ENCODE measurements at places on chromosomes 4 and X.

GRCh38 chrX:24149351-24150050, at the start of gene ZFX:
Gene ZFX (plus strand): TSS chrX:24149729. CDS start chrX:24172743, 23,014 bp downstream.
- DNase-seq, result no peak

- DNase-seq, result no peak
Measured at GRCh38 chrX:136747003-136747986, 33.4 kb downstream of the ARHGEF6 start.

- peak; percentile 10 for DNase-seq
Measured at GRCh38 chr4:176034499-176034898, 31.1 kb upstream of the WDR17 start.

- DNase-seq, result no peak
Measured at GRCh38 chrX:1661048-1661921, 46.4 kb downstream of the ASMT start.

DNA sequence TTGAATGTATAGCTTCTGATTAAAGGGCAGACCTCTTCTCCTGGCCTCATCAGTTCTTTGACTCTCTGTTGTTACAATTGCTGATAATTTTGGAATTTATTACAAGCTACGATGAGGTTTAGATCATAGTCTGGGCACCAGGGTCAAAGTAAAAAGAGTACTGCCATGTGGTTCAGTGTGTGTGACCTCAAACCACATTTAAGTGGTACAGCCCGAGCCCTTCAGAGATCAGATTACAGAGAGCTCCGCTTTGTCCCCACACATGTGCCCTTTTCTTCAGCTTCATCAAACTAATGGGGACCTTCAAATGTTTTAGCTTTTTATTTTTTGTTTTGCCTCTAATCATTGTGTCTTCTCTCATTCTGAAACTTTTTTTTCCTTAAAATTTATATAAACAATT, 37.1 kb downstream of the SPANXN2 start:
- DNase-seq, result no peak

GRCh38 chrX:7091923-7092322, 55.6 kb upstream of the STS start:
- DNase-seq, result no peak

DNA sequence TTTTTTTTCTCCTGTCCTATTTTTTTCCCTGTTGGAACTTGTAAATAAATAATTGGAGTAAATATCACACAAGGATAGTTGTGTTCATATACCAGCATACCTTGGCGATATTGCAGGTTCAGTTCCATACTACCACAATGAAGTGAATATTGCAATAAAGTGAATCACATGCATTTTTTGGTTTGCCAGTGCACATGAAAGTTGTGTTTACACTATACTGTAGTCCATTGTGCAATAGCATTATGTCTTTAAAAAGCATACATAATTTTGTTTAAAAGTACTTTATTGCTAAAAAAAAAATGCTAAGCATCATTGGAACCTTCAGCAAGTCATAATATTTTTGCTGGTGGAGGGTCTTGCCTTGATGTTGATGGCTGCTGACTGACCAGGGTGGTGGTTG, 88.6 kb downstream of the GSTCD start:
- DNase-seq, result no peak

- DNase-seq, result no peak
Measured at GRCh38 chr4:85062466-85062865, 96.0 kb upstream of the WDFY3 start.

DNA sequence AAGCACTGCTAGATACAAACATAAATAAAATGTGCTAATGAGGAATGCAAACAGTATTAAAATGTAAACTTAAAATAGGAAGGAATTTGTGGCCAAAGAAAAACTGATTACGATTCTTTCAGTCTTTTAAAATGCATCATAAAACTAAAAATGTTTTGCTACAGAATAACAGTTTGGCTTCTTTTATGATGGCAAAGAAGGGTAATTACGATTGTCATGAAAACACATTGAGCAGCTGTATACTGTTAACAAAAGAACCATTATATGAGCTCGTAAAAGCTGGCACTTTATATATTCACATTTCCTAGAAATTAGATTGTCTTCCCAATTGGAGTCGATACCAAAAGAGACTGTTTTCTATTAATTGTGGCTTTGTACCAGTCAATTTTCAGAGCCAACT, 290.4 kb downstream of the NR3C2 start:
- no peak for DNase-seq

DNA sequence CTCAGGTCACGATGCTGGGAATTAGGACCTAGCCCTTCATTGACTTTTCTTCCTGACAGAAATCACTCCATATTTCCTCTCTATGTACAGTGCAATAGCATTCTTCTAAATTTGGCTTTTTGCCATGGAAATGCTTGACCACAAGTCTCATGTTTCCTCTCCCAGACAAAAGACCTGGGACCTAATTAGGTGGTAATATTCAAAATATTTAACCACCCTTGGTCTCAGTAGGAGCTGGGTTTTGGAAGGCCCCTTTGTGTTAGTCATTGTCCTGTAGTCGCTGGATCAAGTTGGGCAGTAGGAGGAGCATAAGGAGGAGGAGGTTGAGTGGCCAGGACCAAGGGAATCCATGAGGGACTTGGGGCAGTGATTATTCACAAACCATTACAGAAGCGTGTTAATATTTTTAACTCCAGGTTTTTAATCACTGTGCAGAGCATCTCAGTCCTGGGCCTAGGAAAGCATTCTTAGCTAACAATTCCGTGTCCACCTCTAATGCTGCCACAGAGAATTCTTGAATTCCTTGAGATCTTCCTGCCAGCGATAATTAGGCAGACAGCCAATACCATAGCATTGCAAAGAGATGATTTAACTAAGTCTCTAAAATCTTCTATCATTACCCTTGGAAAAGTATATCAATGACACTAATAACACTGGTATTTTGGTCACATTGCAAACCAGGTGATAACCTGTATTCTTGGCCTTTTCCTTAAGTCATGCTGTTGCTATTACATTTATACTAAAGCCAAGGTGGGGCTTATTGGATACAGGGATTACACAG, 25.0 kb upstream of the SHROOM4 start:
- no peak for DNase-seq

GRCh38 chr4:134628066-134628465, 426.5 kb upstream of the PABPC4L start:
- no peak for DNase-seq

DNA sequence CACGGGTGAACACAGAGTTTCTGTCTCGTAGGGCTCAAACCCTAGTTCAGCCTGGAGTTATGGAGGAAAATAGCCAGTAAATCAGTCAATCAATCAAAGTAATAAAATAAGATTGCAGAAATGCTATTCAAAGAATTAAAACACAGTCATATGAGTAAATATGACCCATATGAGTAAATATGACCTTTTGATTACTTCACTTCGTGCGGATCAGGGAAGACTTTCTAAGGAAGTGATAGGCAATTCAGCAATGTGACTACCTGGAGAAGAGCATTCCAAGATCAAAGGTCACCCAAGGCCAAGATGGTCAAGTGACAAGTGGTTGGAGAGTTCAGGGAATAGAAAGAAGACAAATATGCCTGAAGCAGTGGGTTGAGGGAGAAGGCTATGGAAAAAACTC, 722.6 kb downstream of the ADGRL3 start:
- DNase-seq, result no peak

GRCh38 chrX:133793626-133794025, 191.8 kb downstream of the GPC3 start:
- no peak for DNase-seq

DNA sequence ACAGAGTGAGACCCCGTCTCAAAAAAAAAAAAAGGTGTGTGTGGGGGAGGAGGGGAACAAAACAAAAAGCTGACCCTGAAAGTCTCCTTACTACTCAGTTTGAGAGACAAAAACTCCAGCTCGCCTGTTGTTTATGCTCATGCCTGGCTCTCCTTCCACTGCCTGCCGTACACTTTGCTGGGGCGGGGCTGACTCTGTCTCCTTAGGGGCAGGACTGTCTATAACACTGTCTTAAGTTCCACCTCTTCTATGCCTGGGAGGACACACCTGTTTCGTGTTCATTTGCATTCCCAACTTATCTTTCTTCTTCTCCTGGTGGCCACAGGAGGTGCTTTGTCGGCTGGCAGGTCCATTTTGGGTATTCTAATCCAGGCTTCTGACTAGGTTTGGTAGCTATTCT, 81.4 kb downstream of the MTNR1A start:
- DNase-seq, result no peak

GRCh38 chrX:23333842-23334520, 668 bp upstream of the PTCHD1 start:
- DNase-seq, result no peak

DNA sequence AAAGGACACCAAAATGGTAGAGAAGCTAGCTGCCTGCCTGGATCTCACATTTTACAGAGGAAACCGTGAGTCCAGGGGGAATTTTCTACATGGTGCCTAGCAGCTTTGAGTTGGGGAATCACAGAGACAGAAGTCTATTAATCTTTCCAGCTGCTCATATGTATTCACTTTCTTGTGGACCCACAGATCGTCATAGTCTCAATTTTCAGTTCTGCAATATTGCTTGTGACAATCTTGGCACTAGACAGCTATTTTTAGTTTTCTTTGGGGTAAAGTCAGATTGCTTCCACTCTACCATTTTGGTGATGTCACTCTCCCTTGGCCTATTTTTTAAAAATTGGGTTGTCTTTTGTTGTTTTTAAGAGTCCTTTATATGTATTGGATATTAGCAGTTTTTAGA, 233.4 kb upstream of the STK26 start:
- no peak for DNase-seq

DNA sequence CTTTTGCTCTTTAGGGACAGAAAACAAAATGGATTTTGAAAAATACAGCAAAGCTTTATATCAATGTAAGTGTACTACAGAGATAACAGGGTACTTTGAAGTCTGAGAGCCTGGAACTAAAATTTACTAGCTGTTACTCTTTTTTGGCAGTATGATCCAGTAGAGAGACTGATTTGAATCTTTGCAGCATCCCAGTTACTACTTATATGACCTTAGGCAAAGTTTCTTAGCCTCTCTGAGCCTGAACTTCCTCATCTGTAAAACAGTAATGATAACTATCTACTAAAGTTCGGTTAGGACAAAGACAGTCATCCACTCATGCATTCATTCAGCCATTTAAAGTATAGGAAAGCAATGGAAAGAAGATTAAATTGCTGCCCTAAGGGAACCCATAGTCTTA, 10.1 kb downstream of the BRWD3 start:
- DNase-seq, result no peak

DNA sequence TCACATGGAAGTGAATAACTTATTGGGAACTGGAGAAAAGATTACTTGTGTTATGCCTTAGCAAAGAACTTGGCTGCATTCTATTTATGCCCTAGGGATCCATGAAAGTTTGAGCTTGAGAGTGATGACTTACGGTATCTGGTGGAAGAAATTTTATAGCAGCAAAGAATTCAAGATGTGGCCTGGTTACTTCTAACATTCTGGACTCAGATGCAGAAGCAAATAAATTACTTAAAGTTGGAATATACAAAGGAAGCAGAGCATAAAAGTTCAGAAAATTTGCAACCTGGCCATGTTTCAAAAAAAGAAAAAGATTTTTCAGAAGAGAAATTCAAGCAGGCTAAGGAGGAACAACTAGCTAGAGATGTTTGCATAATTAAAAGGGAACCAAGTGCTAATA, 252.3 kb upstream of the WDFY3 start:
- no peak for DNase-seq

- DNase-seq, result no peak
Measured at GRCh38 chr4:33998291-33998690, 2246.0 kb downstream of the ARAP2 start.

DNA sequence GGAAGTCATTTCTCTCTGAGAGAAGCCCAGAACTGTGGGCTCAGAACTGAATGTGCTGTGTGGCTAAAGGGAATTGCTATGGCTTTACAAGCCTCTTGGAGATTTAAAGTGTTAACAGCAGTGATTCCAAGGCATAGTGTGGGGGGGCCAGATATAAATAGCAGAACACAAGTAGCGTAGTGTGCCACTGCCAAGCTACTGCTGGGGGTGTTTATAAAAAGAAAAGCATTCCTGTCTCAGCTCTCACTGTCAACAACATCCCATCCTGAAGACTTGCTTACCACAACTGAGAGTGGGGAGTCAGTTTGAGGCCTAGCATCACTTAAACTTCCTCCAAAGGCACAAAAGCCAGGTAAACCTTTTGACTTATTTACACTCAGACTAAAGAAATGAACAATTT, at the start of gene ART3:
Gene ART3, plus strand, starts transcription at position 242 of the 400 bp plus-strand sequence. CDS start 1,181 bp downstream, outside the sequence.
- no peak for DNase-seq

DNA sequence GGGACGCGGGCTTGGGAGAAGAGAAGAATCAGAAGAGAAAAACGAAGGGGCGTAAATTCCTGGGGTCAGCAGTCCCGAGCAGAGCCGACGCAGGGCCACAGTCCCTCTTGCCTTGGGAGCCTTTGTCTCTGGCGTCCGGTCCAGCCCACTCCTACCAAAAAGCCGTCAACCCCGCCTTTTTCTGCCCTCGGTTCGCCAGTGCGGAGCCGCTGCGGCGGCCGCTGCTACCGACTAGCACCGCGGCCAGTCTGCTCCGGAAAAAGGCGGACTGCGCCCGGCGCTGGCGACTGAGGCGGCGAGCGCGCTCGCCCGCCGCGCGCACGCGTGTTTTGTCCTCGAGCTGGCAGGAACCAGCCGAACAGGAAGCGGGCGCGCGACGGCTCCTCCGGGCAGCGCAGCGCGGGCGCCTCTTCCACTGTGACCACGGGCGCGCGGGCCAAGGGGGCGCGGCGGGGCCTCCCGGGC, 502 bp downstream of the HNRNPDL start:
- DNase-seq, result no peak

DNA sequence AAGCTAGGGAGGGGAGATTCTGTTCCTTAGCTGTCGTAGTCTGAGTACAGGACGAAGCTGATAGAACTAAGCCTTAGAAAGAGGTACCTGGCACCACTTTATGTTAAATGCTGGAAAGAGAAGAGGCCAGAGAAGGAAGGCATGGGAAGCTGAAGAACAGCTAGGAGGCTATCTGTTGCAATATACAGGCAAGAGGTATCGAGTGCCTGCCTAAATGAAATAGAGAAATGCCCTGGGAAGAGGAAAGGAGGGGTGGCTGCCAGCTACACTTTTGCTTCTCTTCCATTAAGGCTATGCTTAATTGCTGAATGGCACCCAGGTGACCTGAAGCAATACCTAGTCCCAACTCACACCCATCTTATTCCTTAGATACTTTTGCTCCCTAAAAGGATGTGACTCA, 380.4 kb upstream of the FGF13 start:
- no peak for DNase-seq

DNA sequence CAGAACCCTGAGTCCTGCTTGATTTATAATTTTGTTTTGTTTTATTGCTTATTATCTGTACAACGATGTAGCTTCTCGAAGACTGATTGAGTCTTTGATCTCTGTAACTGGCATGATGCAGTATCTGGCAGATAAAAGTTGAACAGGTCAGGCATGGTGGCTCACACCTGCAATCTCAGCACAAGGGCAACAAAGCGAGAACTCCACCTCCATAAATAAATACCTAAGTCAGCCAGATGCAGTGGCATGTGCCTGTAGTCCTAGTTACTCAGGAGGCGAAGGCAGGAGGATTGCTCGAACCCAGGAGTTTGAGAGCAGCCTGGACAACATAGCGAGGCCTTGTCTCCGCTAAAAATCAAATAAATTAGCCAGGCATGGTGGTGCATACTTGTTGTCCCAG, 15.7 kb upstream of the WDR19 start:
- DNase-seq, result no peak
